ENCODE measurements at places on chromosomes 11 and 22.
A peak's percentile ranks its signal among the peaks of the same experiment; 100 is the strongest.

DNA sequence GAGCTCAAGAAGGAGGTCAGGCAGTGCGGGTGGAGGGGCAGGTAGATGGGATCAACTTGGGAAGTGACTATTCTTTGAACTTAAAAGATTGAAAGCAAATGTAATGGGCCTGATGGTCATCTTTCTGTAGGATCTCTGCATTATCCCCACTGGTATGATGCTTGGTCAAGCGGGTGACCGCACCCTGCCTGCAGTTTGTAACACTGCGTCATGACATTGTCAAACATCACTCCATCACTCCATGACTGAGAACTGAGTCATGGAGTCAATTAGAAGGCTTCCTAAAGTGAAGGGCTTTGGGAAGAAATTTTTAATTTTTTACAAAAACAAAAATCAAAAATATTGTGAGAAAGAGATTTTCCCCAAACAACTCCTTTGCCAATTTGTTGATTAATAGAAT, 62.4 kb upstream of the BMAL1 start:
- DNase-seq = no peak

DNA sequence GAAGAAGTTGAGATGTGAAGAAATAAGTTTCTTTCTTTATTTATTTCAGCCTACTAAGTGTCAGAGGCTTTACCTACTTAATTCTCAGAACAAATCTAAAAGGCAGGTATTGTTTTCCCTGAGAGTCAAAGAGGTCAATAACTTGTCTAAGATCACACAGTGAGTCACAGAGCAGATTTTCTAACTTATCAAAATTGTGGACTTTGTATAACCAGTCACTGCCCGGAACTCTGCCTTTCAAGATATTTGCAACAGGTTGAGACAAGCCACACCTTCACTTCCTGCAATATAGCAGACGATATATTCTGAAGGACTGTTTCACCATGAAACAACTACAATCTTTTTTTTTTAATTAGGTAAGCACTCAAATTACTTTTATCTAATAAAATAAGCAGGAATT, 10.5 kb upstream of the MMP3 start:
- DNase-seq = no peak

DNA sequence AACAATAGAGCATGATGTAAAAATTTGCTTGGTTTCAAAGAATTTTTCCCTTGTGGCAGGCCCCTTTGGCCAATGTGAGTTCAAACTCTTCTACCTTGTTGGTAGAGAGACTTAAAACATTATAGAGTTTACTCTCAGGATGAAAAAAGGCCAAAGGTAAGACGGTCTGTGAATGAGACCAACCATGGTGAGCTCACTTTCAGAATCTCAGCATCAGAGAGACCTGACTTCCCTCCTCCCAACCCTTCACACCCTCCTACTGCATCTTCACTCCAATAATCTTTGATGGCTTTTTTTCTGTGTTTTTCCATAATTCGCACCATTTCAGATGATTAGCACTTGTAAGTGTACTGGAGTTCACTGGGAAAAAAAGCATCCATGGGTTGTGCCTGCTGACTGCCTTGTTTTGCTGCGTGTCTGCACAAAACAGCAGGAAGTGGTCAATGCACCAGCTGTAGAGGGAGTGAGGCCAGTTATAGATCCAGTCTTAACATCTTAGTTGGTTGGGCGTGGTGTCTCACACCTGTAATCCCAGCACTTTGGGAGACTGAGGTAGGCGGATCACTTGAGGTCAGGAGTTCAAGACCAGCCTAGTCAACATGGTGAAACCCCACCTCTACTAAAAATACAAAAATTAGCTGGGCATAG, 64.1 kb downstream of the SLC1A2 start:
- DNase-seq = no peak

GRCh38 chr11:26070714-26071380, 261.1 kb upstream of the ANO3 start:
- DNase-seq = no peak

GRCh38 chr11:128757886-128758612, 64.2 kb downstream of the FLI1 start:
- peak; percentile 81 for DNase-seq

DNA sequence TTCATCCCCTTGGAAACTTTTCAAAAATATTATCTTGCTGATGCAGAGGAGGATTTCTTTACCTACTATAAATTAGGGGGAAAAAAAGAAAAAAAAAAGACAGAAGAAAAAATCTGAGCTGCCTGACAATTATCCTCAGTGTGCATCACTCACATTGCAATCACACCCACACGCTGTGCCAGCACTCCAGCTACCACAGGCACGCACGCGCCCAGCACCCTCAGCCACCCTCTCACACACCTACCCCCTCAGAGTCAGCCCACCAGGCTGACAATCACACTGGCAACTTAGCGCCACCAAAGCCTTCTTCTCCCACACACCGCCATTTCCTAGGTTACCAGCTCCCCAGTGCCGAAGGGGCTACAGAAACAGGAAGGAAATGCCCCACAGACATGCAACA, 236.1 kb downstream of the KCNA4 start:
- no peak for DNase-seq

DNA sequence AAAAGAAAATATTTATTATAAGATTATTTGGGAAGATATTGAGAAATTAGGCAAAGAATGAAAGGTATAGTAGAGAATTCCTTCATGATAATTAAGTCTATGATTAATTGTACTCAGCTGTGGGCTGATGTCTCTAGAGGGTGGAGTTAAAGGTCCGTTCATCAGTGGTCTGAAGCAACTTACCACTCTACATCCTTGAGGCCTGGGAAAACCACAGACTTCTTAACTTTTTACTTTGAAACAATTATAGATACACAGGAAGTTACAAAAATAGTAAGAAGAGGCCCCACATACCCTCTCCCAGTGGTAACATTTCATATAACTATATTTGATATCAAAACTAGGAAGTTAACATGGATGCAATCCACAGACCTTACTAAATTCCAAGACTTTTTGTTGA, 167.0 kb upstream of the NECTIN1 start:
- DNase-seq = no peak

- no peak for DNase-seq
These were observed 679.4 kb upstream of the KIRREL3 start for GRCh38 chr11:127679816-127680545.

GRCh38 chr22:37068859-37069258, 17.3 kb downstream of the KCTD17 start:
- no peak for DNase-seq

DNA sequence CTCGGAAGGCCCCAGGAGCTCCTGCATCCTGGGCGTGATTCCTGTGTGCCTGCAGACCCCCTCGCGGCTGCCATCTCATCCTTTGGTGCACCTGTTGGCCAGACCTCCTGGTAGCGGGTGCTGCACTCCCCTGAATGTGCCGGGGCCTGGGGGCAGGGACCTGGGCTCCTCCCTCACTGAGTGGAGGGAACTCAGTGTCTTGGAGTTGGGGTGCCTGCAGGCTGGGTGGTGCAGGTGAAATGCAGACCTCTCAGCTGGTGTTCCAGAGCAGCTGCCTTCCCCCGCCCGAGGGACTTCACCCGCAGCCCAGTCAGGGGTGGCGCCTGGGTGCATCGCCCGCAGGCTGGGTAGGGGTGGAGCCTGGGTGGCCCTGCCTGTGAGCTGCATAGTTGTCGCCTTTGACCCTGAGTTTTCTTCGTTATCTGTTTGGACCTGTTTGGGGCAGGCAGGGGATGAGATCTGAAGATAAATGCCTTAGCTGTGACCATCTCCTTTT, 31.4 kb downstream of the LRP5 start:
- no peak for DNase-seq

DNA sequence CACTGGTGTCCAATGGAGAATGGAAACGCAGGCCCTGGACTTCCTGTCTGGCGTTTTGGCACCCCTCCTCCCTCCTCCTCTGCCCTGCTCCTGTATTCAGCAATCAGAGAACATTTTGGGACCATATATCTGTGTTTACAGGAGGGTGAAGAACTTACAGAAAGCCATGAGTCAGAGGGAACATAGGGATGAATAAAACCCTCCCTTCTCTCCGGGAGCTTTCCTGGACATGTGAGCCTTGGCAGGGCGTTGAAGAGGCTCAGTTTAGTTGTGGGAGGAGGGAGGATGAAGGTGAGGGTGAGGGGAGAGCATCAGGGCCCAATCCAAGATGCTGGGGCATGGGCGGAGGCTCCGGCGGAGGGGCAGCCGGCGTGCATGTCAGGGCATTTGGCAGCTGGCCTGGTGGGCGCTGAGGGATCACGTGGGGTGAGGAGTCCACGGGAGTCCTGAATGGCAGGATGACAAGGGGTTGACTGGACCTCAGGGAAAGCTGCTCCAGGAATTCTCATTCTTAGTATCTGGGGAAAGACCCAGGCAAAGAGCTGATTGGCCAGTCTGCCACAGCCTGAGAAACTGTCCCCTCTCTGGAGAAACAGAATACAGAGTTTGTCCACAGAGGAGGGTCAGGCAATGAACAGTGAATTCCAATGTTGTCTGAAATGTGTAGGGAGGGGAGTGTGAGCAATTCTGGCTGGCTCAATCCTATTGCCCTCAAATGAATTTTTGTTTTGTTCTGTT, 28.9 kb downstream of the MICAL2 start:
- no peak for DNase-seq

GRCh38 chr22:37520776-37521191, 1.6 kb upstream of the CARD10 start:
- DNase-seq = no peak

GRCh38 chr11:116239247-116239646, 533.5 kb downstream of the BUD13 start:
- DNase-seq = no peak

- no peak for DNase-seq
These were observed 274.9 kb upstream of the CADM1 start for GRCh38 chr11:115778928-115779650.

DNA sequence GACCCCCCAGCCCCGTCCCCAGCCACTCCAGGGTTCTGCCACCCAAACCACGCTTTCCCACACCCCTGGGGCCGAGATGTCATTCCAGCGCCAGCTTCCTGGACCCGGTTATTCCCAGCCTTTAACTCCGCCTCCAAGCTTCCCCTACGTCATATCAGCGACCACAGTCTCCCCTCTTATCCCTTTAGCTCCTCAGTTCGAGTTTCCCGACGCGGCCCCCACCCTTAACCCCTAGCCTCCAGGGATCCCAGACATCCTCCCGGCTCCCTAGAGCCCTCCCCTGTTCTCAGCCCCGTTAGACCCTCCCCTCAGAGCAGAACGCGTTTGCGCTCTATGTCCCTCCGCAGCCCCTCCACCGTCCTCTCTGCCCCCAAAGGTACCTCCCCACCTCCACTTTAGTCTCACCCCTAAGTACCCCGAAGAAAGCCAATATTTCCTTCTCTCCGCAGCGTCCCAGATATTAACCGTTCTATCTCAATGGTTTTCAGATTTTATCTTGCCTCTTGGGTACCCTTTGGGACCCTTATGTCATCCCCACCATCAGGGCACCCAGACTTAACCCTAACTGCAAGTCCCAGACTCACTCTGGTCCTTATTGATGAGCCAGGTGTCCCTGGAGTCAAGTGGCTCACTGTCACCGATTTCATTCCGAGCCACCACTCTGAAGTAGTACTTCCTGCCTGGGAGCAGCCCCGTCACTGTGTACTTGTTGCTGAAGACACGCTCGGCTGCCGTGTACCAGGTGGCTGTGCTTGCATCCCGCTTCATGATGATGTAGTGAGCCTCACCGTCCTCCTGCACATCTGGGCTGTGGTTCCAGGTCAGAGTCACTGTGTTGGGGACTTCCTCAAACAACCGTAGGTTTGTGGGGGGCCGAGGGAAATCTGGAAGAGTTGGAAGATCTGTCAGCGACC, 8.0 kb downstream of the TMEM86A start:
- DNase-seq = no peak

DNA sequence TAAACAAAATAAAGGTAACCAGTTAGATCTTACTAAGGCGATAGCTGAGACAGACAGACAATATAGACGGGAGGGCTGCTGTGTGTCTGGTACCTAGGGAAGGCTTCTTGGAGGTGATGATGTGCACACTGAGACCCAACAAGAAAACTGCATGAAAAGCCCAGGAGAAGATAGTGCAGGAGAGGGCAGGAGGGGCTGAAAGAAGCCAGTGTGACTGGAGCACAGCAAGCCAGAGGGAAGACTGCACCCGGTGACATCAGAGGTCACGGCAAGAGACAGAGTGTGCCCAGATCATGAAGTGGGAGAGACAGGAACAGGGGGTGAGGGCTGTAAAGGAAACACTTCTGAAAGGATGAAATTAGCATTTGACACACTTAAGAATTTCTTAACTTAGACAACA, 266.3 kb downstream of the BRD1 start:
- no peak for DNase-seq

- DNase-seq = no peak
These were observed 68.1 kb downstream of the GRIK4 start for GRCh38 chr11:120579611-120580031.

DNA sequence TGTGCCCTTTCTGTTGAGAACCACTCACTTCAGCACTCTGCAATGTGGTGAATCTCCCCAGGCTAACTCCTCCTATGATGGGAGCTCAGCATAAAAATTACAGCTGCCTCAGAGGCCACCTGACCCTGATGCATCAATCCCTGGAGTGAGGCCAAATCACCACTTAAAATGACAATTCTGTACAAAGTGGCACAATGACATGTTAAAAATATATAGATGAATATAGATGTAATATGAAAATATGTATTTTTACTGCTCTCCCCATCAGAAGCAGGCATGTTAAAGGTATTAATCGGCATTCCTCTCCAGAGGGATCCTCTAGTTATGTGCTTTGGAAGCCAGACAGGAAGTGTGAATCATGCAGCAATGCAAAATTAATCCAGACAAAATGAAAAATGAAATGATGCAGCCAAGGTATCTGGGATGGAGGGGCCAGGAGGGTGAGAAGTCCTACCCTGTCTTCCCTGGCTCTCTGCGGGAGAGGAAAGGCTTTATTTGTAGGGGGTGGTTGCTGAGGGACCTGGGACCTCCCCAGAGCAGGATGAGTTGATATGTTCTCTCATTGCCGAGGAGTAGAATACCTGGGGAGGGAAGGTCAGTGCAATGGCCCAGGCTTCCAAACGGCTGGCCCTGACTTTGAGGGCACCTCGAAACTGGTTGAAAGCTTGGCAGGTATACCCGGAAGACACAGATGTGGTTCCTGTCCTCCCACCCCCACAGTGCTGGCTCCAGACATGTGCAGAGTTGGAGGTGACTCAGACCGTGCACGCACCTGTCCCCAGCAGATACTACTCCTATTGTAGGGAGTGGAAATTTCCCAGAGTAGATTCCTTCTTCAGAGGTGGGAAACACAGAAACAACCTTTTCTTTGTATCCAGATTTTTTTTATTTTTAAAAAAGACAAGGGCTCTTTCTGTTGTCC, 347.9 kb upstream of the NCAM1 start:
- no peak for DNase-seq

DNA sequence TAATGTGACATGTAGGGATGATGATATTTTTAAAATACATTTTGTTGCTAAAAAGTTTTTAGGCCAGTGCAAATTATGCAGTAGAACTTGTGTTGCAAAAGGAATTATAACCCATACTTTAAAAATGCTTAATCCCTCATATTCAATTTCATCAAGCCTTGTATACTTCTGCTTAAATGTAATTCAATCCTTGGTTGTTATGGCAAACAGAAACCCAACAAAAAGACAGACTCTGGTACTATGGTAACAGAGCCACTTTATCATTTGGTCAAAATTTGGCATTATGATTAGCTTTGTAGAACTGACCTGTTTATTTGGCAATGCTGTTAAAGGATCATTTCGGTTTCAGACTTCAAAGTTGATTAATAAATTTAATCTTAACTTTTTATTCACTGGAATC, 284.8 kb downstream of the TMEM135 start:
- no peak for DNase-seq
